ENCODE measurements at places on chromosomes 7 and 10.

DNA sequence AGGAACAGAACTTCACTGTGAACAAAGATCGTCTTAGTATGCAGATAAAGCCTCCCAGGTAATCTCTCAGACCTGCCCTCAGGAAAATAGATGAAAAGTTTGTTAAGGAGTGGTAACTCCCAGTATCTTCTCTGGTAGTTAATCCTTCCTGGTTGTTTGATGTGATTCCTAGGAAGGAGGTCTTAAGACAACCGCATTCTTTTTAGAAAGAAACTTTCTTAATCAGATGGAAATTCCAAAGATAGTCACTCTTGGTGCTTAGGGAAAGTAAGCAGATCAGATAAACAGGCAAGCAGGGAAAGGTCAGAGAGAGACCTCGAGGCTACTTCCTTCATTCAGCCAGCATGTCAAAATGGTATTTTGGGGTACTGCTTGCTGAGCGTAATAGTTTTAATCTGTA lies 30.5 kb upstream of the ARMC3 start:
- no peak for DNase-seq

- no peak for DNase-seq
These were observed 65.0 kb upstream of the CFAP46 start for GRCh38 chr10:133007360-133007858.

DNA sequence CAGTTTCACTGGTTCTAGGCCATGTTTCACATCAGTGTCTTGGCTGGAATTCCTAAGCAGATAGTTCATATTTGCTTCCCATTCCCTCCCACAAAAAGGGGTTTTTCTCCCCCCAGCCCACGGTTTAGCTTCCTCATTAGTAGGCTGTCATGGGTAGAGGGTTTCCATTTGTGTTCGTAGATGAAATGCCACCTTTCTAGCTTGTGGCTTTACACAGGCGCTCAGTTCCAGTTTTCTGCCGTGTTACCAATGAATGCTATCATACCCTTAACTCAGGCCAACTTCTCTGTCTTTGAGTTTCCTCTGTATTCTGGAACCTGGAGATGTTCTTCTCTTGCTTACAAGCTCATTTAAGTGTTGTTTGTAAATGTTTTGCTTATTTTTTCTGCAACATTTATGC lies 26.8 kb downstream of the CALD1 start:
- no peak for DNase-seq

DNA sequence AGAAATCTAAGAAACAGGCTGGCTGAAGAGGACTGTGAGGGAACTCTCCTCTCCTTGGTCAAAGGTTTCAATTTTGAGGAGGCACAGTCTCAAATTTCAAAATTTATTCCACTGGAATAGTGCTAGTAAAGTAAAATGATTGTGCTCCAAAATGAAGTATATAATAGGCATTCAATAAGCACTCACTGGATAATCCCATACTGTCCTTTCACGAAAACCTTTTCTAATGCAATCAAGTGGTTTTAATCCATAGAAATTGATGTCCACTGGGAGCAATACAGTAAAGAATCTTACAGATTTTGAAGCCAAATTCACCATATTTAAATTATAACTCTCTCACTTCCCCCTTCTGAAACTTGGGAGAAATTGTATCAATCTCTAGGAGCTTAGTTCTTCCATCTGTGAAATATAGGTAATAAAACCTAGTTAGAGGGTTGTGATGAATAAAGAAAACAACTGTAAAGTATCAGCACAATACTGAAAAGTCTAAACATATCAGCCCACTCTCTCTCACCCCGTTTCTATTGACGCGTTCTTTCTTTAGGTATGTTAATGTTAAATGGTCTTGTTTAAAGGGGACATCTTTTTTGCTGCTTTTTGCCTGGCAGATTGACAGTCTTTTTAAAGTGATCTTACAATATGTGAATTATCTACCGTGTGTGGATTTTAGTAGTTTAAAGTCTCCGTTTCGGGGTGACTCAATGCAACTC lies 40.8 kb upstream of the LRRN3 start:
- no peak for DNase-seq

GRCh38 chr7:131011976-131012375 lies 278.0 kb upstream of the KLF14 start:
- DNase-seq = no peak

DNA sequence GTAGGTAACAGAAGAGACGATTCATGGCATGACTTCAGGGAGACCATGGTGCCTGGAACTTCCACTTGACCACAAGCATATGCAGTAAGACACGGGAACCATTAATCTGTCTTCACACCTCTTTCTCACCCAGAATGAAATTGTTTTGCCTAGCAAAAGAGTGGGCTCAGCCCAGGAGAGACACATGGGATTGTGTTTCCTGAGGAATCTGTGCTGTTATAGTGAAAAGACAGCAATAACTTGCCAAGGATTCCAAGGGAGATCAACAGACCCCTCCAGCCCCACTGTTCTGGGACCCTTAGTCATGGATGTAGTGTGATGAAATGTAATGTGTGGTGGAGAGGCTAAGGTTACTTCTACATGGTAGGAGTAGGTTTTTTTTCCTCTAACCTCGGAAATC lies 192.5 kb upstream of the NPVF start:
- DNase-seq = no peak

GRCh38 chr10:74406006-74406405 lies 255.0 kb downstream of the ADK start:
- DNase-seq = no peak

GRCh38 chr10:112960151-112960681 lies 10.2 kb downstream of the TCF7L2 start:
- DNase-seq = no peak

- no peak for DNase-seq
These were observed 1.2 kb upstream of the FAM241B start for GRCh38 chr10:69628891-69629290.

GRCh38 chr7:106329971-106330733 lies 45.4 kb upstream of the NAMPT start:
- DNase-seq = no peak

GRCh38 chr7:21113609-21114415 lies 314.1 kb upstream of the SP4 start:
- no peak for DNase-seq

DNA sequence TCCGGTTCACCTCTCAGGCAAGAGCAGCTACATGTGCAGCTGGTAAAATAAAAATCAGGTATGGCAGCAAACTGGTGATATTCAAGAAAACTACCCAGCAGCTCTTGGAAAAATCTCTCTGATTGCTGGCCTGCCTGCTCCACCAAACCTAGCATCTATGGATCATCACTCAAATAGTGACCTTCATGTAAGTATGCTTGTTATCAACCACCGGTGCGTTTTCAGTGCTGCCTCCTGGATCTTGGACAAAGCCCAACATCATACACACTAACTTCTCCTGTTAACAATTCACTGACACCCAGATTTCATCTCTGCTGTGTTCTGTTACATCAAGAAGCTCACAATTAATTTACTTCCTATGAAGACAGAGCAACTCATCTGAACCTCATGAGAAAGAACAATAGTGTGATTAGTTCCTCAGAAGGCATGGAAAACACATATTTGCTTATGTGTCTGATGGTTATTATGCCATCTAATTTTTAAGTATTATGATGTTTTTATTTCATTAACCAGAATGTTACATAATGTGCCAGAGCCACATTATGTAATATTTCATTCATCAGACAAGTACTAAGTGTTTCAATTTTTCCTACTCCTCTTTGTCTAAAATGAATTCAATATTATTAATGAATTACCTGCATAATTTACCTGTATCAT lies 8.8 kb downstream of the CDK6 start:
- no peak for DNase-seq

DNA sequence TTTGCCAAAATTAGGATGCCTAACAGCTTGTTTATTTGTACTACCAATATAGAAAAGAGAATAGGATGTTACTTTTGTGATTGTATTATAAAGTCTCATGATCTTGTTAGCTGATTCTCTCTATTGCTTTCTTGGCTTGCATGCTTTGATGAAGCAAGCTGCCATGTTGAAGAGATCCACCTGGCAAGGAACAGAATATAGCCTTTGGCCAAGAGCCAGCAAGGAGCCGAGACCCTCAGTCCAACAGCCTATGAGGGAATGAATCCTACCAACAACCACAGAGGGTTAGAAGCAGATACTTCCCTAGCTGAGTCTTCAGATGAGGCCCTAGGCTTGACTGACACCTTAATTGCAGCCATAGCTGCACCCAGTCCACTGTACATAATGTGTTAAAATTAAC lies 41.2 kb downstream of the NEUROD6 start:
- DNase-seq = no peak

GRCh38 chr10:21506351-21506750 lies 19.1 kb downstream of the SKIDA1 start:
- no peak for DNase-seq

DNA sequence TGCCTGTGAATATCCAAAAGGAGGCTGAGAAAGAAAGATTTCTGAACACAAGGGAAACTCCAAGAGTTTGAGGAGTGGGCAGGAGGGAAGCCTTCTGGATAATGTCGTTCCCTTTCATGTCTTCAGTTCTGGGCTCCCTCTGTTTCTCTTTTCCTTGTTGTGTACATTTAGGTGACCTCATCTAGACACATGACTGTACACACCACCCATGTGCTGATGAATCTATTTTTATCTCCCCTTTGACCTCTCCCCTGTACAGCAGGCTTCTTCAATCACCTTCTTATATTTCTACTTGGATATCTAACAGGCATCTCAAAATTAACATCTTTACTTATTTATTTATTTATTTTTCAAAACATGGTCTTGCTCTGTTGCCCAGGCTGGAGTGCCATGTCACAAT lies 363.1 kb downstream of the GATA3 start:
- no peak for DNase-seq

DNA sequence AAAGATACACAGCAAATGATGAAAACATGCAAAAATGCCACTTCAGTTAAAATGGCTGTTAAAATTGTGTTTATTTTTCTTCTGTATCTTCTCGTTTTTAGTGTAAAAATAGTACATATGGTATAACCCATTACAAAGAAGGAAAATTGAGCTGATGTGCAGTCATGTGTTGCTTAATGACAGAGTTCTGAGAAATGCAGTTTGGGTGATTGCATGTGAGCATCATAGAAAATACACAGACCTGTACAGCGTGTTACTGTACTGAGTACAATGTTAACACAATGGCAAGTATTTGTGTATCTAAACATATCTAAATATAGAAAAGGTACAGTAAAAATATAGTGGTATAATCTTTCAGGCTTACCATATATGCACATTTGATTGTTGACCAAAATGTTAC lies 7.3 kb downstream of the DMTF1 start:
- DNase-seq = no peak

DNA sequence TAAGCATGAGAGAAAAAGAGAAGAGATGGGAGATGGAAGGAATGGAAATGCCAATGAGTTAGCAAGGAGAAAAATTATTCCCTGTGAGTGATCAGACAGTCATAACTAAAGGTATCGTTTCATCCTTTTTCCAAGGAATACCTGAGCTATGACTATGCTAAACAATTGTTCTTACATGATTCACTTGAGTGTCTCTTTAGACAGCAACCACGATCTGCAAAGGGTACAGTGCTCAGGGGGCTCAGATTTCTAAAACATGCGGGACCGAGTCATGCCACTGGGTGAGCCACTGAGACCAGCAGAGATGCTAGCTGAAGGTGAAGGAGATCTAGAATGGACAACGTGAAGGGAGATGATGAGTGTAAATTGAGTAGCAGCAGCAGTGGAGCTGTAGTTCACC lies 78.0 kb upstream of the CTTNBP2 start:
- no peak for DNase-seq

DNA sequence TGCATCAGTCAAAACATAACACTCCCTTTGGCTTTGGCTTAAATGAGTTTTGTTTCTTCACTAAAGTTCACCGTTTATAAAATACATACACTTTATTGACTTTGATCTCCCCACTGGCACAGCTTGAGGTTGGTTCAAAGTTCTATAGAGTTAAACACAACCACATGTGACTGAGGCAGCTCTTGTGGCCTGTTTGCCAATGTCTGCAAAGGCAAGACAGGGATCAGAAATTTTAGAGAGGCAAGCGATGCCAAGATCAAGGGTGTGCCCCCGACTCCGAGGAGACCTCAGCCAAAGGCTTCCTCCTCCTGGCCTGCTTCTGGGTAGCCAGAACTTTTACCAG lies 129.8 kb upstream of the JCAD start:
- DNase-seq = no peak

- DNase-seq = no peak
These were observed 207.3 kb upstream of the SH2B2 start for GRCh38 chr7:102079140-102080018.

GRCh38 chr10:11245510-11245909 lies 227.8 kb downstream of the CELF2 start:
- DNase-seq = no peak

GRCh38 chr7:81605493-81605892 lies 164.4 kb downstream of the HGF start:
- no peak for DNase-seq

- no peak for DNase-seq
These were observed 274.4 kb downstream of the IPMK start for GRCh38 chr10:57993302-57993701.

- DNase-seq = no peak
These were observed 74.0 kb upstream of the CARD11 start for GRCh38 chr7:3117488-3118231.

GRCh38 chr7:106018566-106019469 lies 55.8 kb downstream of the CDHR3 start:
- no peak for DNase-seq

- DNase-seq = no peak
These were observed 149.8 kb downstream of the DGKI start for GRCh38 chr7:137696988-137697387.

- no peak for DNase-seq
These were observed 191.3 kb upstream of the CDCA7L start for GRCh38 chr7:22137026-22137425.

GRCh38 chr7:81604075-81604807 lies 165.6 kb downstream of the HGF start:
- DNase-seq = no peak

DNA sequence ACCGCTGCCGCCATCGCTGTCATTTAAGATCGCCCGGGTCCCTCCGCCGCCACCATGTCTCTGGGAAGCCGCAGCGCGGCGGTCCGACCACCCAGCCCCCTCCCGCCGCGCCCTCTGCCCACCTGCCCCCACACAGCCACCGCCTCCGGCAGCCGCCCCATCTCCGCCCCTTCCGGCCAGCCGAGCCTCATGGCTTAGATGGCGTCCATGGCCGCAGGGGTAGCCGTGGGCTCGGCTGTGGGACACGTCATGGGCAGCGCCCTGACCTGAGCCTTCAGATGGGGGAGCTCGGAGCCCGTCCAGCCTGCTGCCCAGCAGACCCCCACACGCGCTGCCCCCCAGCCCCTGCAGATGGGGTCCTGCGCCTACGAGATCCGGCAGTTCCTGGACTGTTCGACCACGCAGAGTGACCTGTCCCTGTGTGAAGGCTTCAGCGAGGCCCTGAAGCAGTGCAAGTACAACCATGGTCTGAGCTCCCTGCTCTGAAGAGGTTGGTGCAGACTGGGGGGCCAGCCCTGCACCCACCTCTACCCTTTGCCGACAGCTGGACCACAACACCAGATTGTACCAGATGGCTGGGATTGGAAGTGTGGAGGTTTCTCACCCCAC lies 38.0 kb upstream of the TARP start:
- DNase-seq = peak; percentile 48

DNA sequence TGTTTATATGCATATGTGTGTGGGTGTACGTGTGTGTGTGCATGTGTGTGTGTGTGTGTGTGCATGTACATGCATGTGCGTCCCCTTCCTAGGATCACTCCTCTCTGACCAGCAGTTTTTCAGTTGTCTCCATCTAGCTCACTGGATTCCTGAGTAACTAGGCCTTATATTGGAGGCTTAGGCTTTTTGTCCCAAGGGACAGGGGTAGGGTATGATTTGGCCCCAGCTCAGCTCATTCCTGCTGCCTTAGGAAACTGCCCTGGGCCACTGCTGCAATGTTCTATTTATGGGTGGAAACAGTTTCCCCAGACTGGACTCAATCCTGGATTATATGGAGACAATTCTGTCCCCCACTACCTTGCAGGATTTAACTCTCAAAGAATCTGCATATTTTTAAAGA lies 68.8 kb upstream of the SDK1 start:
- no peak for DNase-seq

All from GM12892 (cell line).